ENCODE measurements at places on chromosomes 5 and 9.

DNA sequence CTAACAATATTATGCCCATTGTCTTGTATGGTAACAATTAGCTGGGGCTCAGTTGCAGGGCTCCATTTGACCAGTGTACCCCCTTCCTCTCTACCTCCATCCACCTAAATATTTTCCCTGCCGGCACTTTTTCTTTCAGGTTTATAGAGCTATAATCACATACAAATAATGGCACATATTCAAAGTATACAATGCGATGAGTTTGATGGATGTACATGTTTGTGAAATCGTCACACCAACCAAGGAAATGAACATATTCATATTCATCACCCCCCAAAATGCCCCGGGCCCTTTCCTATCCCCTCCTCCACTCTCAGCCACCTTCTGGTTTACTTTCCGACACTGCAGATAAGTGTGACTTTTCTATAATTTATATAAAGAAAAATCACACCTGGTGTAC lies 351.5 kb downstream of the GADD45G start:
- no peak for DNase-seq

DNA sequence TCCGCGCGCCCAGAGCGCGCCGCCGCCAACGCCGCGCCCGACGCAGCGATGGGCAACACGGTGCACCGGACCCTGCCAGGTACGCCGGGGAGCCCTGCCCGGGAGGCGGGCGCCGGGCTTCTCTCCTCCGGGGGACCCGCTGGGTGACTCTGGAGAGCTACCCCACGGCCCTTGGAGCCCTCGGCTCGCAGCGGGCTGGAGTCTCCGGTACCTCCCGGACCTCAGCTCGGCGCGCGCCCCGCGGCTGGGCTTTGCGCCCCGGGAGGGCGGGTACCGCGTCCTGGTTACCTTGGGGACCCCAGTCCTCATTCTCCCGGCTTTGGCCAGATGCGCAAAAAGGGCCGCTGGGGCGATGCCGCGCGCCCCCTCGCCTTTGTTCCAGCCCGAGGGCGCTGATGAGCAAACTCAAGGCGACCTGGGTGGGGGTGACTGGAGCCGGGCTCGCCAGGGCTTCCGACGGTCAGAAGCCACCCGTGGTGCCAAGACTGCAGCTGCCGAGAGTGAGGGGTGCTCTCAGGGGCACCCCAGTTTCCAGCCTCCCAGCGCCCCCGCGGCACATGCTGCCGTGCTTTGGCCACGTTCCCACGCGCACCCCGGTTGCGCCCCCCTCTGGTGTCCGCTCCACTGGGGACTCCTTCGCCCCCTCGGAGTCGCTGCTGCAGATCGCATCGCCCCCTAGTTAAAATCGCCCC lies 442 bp downstream of the NEURL1B start:
- DNase-seq = no peak

GRCh38 chr9:77604316-77604715 lies 43.8 kb downstream of the GNA14 start:
- no peak for DNase-seq

DNA sequence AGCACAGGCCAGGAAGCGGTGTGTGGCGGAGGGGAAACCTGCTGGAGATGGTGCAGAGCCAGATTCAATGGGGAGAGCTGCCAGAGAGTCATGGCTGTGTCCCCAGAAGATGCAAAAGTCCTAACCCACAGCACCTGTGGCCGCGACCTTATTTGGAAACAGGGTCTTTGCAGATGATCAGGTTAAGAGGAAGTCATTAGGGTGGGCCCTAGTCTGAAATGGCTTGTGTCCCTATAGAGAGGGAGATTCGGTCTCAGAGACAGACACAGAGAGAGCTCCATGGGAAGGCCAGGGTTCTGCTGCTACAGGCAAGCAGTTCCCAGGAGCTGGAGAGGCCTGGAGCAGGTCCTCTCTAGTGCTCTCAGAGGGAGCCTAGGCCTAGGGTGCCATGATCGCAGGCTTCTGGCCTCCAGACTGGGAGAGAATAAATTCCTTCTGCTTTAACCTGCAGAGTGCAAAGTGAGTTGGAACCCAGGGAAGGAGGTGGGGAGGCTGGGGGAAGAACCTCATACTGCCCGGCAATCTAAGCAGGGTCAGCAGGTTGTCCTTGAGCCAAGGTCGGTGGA lies 1.9 kb upstream of the LPCAT1 start:
- DNase-seq = peak; percentile 30

DNA sequence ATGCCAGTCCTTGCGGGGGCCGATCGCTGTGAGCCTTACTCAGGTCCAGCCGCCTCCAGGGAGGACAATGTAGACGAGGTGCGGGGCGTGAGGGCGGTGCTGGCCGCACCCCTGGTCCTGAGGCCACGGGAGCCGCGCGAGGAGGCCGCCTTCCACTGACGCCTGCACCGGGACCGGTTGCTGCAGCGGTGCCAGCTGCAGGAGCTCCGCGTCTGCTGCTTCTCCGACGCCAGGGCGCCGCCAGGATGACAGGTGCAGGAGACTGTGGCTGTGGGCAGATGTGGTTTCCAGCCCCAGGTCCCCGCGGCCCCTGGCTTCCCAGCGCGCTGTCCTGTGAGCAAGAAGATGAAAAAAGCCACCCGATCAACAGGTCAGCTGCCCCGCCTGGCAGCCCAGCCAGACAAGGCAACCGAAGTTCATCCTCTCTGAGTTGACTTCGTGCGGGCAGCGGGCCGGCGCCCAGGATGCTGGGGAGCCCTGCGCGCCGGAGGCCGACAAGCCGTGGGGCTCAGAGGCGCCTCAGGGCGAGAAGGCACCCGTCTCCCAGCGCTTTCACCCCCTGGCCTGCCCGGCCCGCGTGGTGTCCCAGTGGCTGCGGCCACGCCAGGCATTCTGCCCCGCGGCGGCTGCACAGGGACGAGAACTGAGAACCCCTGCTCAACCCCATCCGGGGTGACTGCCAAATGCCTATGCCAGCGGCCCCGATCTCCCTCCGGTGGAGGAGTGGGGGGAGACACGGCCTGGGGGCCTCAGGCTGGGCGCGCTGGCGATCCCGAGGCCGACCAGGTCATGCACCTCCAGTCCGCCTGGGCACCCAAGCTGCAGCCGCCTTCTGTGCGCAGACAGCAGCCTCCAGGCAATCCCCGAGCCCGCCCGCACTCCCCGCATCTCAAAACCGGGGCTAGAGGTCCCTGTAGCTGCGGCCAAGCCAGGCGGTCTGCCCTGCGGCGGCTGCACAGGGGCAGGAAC lies 43.4 kb upstream of the BICD2 start:
- no peak for DNase-seq

GRCh38 chr9:121445986-121446385 lies 53.7 kb downstream of the GGTA1 start:
- no peak for DNase-seq

DNA sequence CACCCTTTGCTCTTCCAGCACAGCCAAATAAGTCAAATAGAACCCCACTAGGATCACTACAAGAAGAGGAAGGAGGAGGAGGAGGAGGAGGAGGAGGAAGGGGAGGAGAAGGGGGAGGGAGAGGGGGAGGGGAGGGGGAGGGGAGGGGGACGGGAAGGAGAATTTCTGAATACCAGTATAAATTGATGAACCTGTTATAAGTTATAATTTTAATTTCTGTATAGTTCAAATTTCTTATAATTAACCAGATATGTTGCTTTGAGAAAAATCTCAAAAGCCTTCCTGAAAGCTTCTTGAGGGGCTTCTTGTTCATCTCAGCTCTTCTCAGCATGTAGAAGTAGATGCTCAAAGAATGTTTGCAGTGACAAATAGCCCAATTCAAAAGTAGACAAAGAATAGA lies 15.0 kb upstream of the ADRA1B start:
- no peak for DNase-seq

DNA sequence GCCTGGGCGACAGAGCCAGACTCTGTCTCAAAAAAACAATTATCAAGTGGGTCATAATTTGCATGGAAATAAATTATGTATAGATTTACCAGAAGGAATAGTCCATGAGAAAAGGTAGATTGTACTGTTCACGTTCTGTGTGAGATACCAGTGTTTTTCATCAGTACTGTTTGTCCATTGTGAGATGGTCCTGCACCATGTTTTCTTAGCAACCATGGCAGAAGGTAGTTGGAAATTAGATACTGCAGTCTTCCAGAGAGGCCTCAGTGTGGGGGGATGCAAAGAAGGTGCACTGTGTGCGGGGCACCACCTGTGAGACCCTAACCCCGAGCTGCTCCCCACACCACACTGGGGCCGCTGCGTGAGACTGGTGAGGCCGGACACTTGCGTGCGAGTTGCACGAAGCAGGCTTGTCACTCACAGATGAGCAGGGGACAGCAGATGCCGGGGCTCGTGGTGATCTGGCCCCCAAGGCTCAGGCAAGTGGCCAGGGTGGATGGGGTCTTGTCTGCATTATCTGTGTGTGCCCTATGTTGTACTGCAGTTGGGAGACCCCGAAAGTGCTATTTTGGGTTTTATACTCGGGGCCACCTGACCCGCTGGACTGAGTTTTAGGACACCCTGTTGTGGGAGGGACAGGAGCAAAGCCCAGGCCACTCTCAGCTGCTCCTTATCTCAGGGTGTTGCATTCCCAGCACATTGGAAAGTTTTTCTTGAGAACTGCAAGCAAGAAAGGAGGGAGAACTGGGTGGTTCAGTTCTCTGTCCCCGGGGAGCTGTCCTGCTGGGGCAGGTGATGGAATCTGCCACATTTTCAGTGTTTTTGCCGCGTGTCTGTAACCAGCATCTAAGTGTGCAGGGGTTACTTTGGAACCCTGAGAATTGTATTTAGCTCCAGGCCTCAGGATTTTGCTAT lies 61.9 kb downstream of the EHMT1 start:
- DNase-seq = no peak

DNA sequence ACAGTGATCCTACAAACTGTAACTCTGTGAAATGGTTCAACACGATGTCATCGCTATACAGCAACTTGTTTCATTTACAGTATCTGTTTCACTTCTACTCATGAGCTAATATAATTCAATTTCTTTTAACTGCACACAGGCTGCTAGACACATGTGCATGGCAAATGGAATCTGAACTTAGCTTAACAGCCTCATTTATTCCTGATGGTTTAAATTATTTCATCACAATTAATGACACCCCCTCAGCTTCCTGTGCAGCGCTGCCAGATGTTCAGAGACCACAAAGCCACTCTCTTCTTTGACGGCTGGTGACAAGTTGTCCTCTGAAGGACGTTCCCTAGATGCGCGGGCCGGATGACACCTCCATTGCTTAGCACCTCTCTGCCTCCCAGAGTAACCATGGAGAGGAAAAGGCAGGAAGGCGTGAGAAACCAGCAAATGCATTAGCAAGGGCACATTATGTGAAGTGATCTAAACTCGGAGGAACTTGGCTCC lies 191.1 kb downstream of the BNC2 start:
- no peak for DNase-seq

GRCh38 chr5:179243333-179243732 lies 101.9 kb downstream of the ADAMTS2 start:
- DNase-seq = no peak

GRCh38 chr5:39284552-39284951 lies 65.2 kb upstream of the FYB1 start:
- DNase-seq = no peak

GRCh38 chr5:38585816-38586215 lies 29.4 kb upstream of the LIFR start:
- DNase-seq = no peak

- DNase-seq = no peak
Observed at GRCh38 chr5:170466988-170467707, 36.7 kb upstream of the KCNIP1 start.

DNA sequence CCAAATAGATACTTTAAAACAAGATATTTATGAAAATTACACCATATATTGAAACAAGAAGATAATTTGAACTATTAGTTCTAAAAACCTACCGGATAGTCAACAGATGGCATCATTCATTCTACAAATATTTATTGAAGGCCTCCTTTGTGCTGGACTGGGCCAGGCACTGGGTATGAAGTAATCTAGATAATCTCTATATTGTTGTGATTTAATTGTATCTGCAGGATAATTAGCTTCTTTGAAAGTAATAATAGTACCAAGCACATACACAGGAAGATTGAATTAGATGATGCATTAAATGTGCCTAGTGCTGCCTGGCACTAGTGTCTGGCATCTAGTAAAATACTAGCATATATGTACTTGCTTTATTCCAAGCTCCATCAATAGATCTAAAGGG lies 735.2 kb upstream of the DMAC1 start:
- DNase-seq = no peak

GRCh38 chr9:130226112-130226511 lies 39.4 kb upstream of the HMCN2 start:
- DNase-seq = no peak

Data from mesenteric fat pad (tissue), 1 donor.